ENCODE measurements at places on chromosomes 1 and 21.

DNA sequence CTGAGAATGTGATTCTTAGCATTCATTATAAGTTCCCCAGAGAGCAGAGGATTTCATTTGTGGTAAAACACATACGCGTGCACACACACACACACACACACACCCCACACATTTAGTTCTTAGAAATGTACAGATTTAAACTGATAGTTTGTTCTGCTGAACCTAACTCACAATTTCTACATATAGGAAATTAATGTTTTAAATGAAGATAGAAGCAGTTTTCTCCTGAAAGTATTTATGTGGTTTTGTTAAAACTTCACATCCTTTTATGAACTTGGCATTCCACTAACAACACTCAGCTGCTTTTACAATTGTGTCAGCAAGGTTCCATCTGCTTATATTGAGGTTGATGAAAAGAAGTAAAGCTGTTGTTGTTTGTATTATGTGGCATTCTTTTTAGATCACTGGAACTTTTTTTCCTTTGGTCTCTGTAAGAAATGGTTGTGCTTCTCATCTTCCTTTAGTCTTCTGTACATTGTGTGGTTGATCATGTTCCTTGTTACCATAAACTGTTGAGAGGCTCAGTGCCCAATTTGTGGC lies 41.6 kb downstream of the AK4 start:
- no peak for DNase-seq

GRCh38 chr1:15992582-15993500 lies 11.2 kb upstream of the SRARP start:
- no peak for DNase-seq

- no peak for DNase-seq
Measured at GRCh38 chr21:32304998-32305397, 6.3 kb downstream of the MRAP start.

DNA sequence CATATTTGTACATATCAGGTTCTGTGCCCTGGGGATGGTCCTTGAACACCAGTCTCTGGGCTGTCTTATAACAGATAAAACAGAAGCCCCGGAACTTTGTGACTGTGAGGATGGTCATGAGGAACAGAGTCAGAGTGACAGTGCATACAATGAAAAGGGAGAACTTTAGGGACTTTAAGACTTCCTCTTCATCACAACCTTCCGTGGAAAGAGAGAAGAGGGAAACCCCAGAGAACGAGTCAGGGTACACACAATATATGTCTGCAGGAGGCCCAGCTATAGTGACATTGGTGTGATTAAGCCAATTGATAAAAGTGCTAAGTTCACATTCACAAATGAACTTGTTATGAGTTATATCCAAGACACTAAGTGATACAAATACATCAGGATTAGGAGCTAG lies 32.1 kb downstream of the TLR5 start:
- no peak for DNase-seq

- no peak for DNase-seq
Measured at GRCh38 chr1:213180833-213181232, 129.8 kb downstream of the RPS6KC1 start.

All from neural crest cell (in vitro differentiated cells).